NCI-H524 treated with DMSO at 0.1 percent for 48 hours (cell line): ENCODE measurements at places on chromosomes 7 and 10.

GRCh38 chr10:74096777-74097176, 53.9 kb downstream of the AP3M1 start:
- DNase-seq = no peak

- DNase-seq = no peak
These were observed 125.8 kb downstream of the RAB11FIP2 start for GRCh38 chr10:117920956-117921355.

- peak; percentile 45 for DNase-seq
These were observed 386.5 kb upstream of the SEMA3D start for GRCh38 chr7:85573346-85573745.

- no peak for DNase-seq
These were observed 20.1 kb downstream of the UPP1 start for GRCh38 chr7:48108959-48109847.

GRCh38 chr10:36344240-36345174, 702.4 kb upstream of the FZD8 start:
- DNase-seq = no peak

GRCh38 chr7:82605247-82605864, 161.8 kb upstream of the CACNA2D1 start:
- DNase-seq = no peak

DNA sequence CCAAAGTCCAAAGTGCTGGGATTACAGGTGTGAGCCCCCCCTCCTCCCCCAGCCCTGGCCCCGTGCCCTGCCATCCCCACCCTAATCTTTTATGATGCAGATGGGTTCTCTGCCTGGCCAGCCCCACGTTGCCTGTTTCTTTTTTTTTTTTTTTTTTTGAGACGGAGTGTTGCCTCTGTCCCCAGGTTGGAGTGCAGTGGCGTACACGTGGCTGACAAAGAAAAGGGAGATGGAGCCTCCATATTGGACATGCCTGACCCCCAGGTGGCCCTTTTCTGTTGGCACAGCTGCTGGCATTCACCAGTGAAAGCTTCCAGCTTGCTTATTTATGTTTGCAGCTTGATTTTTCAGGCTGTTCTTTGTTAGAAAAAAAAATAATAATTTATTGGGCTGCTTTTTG, 235.3 kb downstream of the CCDC3 start:
- no peak for DNase-seq

DNA sequence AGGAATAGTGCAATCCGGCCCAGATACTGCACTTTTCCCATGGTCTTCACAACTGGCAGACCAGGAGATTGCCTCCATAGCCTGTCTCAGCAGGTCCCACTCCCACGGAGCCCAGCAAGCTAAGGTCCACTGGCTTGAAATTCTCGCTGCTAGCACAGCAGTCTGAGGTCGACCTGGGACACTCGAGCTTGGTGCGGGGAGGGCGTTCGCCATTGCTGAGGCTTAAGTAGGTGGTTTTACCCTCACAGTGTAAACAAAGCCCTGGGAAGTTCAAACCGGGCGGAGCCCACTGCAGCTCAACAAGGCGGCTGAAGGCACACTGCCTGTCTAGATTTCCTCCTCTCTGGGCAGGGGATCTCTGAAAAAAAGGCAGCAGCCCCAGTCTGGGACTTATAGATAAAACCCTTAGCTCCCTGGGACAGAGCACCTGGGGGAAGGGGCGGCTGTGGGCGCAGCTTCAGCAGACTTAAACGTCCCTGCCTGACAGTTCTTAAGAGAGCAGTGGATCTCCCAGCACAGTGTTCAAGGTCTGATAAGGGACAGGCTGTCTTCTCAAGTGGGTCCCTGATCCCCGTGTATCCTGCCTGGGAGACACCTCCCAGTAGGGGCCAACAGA, 293.5 kb upstream of the GALNT17 start:
- no peak for DNase-seq

- DNase-seq = no peak
These were observed 51.4 kb downstream of the JAKMIP3 start for GRCh38 chr10:132117146-132117545.

- DNase-seq = no peak
These were observed 101.2 kb upstream of the AOAH start for GRCh38 chr7:36825501-36825900.

DNA sequence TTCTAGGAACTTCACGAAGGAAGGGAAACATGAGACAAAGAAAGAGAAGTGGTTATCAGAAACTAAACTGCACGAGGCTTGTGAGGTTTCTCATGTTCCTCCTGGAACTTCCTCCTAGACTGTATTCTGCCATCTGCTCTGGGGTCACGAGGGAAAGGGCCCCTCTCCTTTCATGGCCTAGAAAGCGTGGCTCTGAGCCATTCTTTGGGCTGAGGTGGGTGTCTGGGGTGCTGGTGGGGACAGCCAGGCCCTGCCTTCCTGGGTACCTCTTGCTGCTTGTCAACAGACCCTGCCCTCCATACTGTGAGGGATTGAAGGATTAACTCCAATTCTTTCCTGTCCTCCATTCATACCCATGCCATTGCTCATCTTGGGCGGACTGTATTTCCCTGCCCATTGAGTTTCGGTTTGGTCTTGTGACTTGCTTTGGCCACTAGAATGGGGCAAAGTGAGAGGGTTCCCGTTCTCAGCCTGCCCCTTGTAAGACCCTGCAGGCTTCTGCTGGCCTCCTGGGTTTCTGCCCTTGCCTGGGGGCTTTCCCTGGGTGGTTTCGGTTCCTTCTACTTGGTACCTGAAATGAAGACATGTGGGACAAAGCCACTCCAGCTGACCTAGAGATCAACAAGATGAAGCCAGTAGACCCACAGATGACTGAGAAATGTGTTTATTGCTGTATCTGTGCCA, 14.9 kb upstream of the GIMAP8 start:
- no peak for DNase-seq

DNA sequence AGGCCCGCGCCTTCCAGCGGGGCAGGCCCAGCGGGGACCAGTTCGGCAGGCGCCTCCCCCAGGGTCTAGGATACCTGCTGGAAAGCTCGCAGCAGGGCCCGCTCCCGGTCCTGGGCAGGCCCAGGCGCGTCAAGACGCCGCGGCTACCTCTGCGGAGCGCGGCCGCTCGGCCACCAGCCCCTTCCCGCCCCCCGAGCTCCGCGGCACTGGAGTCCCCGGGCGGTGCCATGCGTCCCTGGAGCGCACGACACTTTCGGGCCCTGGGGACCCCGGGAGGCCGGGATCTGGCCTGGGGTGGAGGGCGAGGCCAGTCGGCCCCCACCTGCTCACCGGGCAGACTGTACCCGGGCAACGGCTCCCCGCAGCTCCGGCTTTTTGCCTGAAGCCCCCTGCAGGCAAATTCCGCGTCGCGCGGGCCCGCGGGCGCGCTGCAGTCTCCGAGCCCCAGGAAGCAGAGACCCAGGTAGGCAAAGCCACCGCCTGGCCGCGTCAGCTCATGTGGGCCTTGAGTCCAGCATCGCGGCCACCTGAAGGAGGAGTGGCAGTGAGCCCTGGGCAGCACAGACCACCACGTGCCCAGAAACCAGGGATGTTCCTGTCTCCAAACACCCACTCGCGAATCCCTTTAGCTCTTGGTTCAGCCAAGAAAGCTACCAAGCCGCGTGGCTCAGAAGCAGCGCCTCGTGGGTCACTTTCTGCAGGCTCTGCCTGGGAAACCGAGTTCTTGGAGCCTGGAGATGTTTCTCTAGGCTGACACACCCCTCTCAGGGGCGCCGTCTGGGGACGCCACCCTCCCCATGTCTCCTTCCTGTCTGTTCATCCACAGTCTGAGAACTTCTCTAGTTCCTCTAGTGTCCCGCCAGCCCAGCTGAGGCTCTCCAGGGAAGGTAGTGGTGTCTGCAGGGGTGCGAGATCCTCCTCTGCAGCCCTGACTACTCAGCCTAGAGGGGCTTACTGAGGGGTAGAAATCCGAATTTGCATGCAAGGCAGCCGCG, 46.1 kb upstream of the APBB1IP start:
- DNase-seq = no peak

DNA sequence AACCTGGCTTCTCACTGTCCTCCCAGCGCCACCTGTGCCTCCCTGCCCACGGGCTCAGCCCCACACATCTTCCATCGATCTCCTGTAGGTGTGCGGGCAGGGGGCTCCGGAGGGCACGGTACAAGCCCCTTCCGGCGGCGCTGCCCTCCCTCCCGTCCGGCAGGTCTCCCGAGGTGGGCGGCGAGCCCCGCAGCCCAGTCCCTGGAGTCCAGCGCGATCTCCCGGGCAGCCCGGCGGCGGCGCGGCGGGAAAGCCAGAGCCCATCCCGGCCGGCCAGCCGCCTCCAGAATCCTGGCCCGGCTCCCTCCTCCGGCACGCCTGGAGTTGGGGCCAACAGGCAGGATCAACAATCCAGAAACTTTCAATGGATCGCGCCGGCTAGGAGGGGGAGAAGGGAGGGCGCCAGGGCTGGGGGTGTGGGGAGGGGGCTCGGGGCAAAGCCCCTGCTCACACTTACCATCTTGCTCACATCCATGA, 100.1 kb downstream of the HIP1 start:
- DNase-seq = no peak

GRCh38 chr7:151404216-151405011, 5.4 kb downstream of the WDR86 start:
- no peak for DNase-seq

DNA sequence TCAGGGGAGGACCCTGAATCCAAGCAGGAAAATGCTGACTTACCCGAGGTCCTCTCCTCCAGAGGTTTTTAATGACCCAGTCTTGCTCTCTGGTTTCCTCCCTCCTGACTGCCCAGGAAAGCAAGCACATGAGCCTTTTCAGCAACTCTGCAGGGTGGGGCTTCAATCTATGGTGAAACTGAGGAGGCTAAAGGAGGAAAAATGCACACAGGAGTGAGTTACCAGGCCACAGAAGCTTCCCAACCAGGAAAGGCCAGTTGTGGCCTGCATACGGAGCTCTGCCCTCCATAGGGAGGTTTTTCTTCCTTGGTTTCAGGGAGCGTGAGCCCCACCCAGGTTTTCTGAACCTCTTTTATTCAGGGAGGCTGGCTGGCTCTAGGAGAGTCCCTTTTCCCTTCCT, 14.1 kb upstream of the DLG5 start:
- no peak for DNase-seq

DNA sequence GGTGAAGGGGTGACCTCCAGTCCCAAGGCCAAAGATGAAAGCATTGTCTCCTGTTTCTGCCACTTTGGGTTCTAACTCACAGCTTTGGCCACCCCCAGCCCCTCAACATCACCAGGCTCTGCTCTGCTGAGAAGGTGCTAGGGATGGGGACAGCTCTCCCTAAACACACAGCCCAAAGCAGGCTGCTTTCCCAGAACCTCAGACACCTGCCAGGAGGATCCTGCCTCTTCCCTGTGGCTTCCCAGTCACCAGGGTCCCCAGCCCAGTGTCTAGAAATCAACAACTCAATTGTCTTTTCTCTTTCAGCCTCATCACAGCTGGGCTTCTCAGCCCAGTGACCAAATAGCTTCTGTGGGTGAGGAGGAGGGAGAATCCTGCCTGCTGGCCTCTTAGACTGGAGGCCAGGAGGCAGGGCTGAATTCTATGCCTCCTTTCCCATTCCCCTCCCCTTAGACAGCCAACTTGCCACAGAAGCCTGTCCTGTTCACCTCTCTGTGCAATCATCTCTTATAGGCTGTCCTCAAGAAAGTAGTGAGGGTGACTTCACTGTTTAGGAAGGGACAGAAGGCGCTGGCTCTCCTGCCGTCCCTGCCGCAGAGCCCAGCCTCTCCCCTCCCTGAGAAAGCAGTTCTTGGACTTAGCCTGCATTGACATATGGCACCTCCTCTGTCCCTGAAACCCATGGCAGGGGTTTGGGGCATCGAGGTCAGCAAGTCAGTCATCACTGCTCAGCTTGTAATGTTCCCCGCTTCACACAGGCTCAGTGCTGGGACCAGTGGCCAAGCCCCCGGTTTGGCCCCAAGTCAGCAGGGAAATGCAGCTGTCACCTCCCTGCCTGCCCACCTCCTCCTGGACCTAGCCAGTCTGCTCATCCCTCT, 3.7 kb downstream of the FGF8 start:
- no peak for DNase-seq

- DNase-seq = peak; percentile 29
These were observed 331.7 kb upstream of the ZMIZ1 start for GRCh38 chr10:78736926-78737630.

- DNase-seq = no peak
These were observed 116.7 kb upstream of the ZMIZ1 start for GRCh38 chr10:78952030-78952429.

DNA sequence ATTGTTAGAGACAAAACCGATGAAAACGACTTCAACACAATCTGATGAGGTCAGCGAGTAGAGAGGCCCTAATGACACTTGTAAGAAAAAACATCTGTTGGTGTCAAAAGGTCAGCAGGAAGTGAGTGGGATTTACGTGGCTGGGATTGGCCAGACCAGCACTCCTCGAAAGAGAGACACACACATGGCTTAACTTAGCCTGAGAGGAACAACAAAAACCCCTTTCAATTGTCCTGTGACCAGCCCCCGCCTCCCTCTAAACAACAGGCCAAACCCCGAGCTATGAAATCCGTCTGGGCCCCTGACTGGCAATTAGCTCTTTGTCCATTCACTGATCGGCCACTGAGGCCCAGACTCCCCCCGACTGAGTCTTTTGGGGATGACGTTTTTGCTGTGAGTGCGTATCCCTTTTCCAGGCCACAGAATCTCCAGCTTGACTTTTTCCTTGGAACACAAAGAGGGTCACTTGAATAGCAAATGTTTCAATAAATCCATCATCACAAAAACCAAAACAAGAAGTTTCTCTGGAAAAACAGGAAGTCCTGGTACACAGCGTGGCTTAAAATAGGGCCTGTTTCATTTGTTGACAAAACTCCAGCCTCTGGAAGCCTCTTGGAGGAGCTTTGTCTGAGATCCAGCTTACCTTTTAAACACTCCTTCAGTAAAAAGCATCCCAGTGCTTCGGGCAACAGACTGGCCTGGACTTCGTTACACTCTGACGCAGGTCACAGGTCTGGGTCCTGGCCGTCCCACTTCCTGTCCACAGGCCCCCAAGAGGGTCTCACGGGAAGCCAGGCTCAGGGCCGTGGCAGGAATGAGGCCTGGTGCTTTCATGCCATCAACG, 103.0 kb downstream of the CTBP2 start:
- no peak for DNase-seq

DNA sequence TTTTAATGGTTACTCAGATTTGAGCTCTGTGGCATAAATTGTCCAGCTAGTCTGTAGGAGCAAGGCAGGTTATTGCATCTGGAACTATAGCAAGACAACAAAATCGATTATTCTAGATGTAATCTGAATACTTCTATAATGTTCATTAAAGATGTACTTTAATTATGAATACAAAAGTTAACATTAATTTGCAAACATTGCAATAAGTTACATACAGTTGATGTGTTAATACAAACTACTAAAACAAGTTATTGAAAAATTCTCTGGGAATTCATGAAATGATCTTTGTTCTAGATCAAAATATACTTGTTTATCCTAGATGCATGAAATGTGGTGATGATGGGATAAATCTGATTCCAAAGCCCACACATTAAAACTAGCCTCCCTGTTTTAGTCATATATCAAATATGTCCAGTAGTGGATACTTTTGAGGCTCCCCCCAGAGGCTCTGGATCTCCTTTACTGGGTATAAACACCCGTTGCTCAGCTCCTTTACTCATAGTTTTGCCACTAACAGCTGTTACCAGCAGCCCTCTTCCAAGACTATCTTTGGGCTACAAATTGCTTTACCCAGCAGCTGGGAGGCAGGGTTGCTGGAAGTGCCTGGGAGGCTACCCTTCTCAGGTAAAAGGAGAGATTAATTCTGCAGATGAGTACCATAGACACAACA, 78.1 kb downstream of the ARL4A start:
- DNase-seq = no peak

- DNase-seq = no peak
These were observed 105.9 kb upstream of the NPTX2 start for GRCh38 chr7:98511175-98511574.
